ENCODE measurements at places on chromosomes 12 and 14. TPM values are rescaled to one million over a fixed set of nuclear protein-coding genes. Genes with fewer than 3 reads are reported as not detected.

MFAP5 gene
- total RNA-seq = not detected

ACTR6 gene
- total RNA-seq = 13.5 TPM

PRKCH gene
- 107 TPM for total RNA-seq

SIVA1 gene
- 399 TPM for total RNA-seq

PEX5 gene
- total RNA-seq = 23.8 TPM

PLEKHH1 gene
- total RNA-seq = 0.05 TPM

SLC6A12 gene
- total RNA-seq = not detected

SDR9C7 gene
- total RNA-seq = not detected

TIGAR gene
- 20.4 TPM for total RNA-seq

PCED1B gene
- total RNA-seq = not detected

Data from mammary microvascular endothelial cell (primary cell).